ENCODE measurements at places on chromosomes 6 and 20. TPM values are rescaled to one million over a fixed set of nuclear protein-coding genes. Genes with fewer than 3 reads are reported as not detected.

DNA sequence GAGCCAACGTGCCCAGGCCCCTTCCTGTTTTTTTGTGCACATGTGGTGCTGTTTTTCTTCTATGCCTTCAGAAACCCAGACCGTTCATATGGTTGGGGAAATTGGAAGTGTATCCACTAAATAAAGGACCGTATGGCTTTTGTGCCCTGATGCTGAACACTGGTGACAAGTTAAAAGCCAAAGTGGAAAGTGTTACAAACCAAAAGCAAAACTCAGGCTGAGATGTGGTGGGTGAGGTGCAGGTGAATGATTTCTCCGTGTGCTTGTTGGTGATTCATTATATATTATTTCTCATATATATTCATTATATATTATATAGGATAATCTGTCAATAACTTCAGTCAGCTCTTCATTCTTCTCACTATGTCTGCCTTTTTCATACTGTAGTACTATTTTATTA is 148.6 kb downstream of the SOBP start:
- peaks cover 9% of the 10 kb centered on the region for H3K36me3 ChIP-seq
- DNase-seq = no peak
- H3K4me3 ChIP-seq = no peak overlapping the region
- H3K4me1 ChIP-seq = peaks cover 6% of the 10 kb centered on the region

GRCh38 chr20:32204205-32205109 is 3.1 kb downstream of the PLAGL2 start:
- H3K4me1 ChIP-seq = peaks cover 14% of the 10 kb centered on the region
- H3K36me3 ChIP-seq = peaks cover 35% of the 10 kb centered on the region
- no peaks in the 10 kb centered on the region for H3K27me3 ChIP-seq
- DNase-seq = no peak

DNA sequence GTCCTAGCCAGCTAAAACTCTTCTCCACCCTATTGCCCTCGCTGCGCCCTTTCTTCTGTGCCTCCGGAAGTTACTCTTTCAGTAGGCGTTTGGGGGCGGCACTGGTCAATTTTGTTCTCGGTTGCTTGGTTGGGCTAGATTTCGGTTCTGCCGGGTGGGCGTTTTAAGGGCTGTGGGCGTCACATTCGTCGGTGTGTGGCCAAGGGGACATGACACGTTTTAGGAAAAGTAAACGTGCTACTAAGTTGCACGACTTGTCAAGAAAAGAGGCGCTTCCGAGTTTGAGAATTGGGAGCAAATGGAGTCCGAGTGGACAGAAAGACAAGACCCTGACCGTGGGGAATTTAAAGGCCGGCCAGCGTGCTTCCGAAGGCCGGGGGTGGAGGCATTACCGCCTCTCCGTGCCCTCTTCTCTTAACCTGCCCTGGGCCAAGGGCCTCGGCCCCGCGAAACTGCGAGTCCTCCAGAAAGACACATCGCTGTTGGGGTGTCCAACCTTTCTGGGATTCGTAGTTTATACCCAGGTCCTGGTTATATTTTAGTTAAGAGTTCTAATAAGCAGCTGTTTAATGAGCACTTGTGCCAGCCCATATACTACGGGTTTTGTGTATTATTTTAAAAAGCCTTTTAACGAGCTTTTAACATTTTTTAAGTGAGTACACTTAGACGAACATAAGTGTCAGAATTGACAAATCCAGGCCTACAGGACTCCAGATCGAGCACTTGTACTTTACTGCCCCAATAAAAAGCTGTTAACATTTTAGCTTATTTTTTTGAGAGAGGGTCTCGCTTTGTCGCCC is 664 bp upstream of the BAG6 start:
- H3K27ac ChIP-seq = peak overlapping the region; percentile 97
- H3K4me3 ChIP-seq = peak overlapping the region; percentile 99

The OPRM1 gene
- not detected for total RNA-seq

The CCN6 gene
- not detected for total RNA-seq

DNA sequence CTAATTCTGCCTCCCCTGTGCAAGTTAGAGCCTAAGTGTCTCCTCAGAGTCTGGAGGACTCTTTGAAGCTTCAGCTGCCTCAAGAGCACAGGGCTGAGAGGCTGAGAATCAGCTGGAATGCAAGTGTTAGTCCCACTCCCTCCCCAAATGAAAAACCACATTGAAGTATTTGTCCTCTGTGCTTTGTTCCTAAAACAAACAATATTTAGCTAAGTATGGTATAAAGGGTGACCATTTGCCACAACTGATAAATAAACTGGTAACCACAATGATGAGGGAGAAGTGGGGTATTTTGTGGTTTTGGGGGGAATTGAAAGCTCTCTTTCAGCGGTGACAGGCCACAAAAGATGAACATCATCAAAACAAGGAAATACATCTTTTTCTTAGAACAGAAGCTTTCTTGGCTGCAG is 91.7 kb upstream of the HDDC2 start:
- no peaks in the 10 kb centered on the region for H3K4me1 ChIP-seq
- H3K27ac ChIP-seq = no peak overlapping the region
- H3K4me3 ChIP-seq = no peak overlapping the region
- no peaks in the 10 kb centered on the region for H3K27me3 ChIP-seq
- no peaks in the 10 kb centered on the region for H3K36me3 ChIP-seq
- peak; percentile 29 for DNase-seq

The NKX2-4 gene
- 3.9 TPM for total RNA-seq

DNA sequence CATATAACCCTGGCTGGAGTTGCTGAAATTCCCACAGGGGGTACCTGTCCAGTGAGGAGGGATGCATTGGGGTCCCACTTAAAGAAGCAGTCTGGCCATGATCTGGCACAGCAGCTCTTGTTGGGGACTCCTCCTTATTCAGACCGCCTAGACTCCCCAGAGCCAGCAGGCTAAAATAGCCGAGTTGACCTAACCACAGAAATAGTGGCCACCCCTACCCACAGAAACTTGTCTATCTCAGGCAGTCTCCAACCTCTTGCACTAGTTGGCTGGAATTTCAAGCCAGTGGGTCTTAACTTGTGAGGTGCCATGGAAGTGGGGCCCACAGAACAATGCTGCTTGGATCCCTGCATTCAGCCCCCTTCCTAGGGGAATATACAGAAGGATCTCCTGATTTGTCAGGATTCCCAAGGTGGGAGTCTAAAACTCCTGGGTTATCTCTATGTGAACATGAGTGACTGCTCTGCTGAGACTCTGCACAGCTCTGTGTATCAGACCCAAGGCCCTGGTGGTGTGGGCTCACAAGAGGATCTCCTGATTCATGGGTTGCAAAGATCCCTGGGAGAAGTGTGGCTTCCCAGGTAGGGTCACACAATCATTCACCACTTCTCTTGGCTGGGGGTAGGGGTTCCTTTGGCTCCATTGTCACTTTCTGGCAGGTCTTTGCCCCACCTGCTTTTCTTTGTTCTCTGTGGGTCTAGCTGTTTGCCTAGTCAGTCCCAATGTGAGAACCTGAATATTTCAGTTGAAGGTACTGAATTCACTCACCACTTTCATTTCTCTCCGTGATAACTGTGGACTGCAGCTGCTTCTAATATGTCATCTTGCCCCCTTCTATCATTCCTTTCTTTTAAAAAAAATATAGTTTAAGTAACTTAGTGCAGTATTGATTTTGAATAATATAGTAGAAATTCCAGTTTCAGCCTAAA is 65.5 kb upstream of the CLVS2 start:
- H3K4me1 ChIP-seq = no peaks in the 10 kb centered on the region
- H3K36me3 ChIP-seq = no peaks in the 10 kb centered on the region
- DNase-seq = no peak
- H3K27ac ChIP-seq = no peak overlapping the region
- no peaks in the 10 kb centered on the region for H3K27me3 ChIP-seq
- no peak overlapping the region for H3K4me3 ChIP-seq

The ZHX3 gene
- total RNA-seq = 16.0 TPM

DNA sequence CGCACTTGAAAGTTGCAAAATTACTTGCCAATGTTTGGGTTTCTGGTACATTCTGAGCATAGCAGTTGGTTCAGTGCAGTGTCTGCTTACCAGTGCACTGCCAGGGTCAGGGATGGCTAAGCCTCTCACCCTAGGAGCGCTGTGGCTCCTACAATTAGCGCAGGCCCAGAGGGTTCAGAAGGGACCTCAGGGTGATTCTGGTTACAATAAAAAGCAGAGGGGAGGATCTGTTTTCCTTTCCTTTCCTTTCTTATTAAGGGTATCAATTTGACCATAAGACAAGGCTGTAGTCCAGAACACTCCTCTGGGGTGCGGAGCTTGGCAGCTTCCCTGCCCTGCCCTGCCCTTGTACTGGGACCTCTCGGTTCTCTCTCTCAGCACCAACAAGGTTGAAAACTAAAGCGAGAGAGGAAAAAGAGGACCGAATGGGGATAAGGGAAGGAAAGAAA is 2.6 kb downstream of the MAFB start:
- no peak for DNase-seq
- H3K4me1 ChIP-seq = no peaks in the 10 kb centered on the region
- H3K27ac ChIP-seq = no peak overlapping the region
- no peaks in the 10 kb centered on the region for H3K36me3 ChIP-seq
- H3K4me3 ChIP-seq = no peak overlapping the region
- peaks cover 29% of the 10 kb centered on the region for H3K27me3 ChIP-seq

- no peak overlapping the region for H3K27ac ChIP-seq
- no peak overlapping the region for H3K4me3 ChIP-seq
- H3K36me3 ChIP-seq = no peaks in the 10 kb centered on the region
- H3K27me3 ChIP-seq = no peaks in the 10 kb centered on the region
These were observed 36.4 kb upstream of the GCLC start for GRCh38 chr6:53581173-53581773.

The SLCO4A1 gene
- 5.8 TPM for total RNA-seq

The HLA-G gene
- total RNA-seq = not detected

The DEFB115 gene
- total RNA-seq = not detected

DNA sequence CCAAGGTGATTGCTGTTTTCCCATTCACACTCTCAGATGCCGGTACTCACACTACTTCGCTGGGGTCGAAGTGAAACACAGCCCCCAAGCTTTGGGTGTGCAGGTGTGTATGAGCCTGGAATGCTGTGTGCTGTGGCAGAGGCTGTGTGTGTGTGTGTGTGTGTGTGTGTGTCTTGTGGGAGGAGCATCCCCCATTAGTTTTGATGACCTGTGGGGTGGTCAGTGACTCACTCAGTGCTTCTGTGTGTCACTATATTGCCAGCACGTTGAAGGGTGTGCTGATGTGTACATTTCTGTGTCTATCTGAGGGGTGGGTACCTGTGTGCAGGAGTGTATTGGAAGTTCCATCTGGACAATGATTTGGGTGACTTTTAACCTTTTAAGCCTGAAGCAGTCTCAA is 5.0 kb upstream of the SLC12A5 start:
- no peaks in the 10 kb centered on the region for H3K36me3 ChIP-seq
- no peak for DNase-seq
- H3K4me1 ChIP-seq = peaks cover 2% of the 10 kb centered on the region
- H3K4me3 ChIP-seq = no peak overlapping the region
- no peaks in the 10 kb centered on the region for H3K27me3 ChIP-seq

DNA sequence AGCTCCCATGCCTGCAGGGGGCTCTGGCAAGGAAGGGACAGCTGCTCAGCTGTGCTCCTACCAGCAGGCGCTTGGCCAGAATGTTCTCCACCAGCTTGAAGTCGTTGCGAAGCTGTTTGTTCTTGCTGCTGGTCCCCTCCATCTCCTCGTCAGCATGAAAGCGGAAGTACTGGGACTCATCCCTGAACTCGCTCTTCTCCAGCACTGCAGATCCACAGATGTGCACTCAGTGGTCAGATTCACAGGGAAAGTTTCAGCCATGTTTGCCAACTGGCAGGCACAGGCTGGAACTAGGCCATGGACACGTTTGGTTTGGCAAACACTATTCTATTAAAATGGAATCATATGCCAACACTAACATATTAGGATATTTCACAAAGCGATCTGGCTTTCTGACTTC is 167.9 kb downstream of the PREX1 start:
- peaks cover 22% of the 10 kb centered on the region for H3K36me3 ChIP-seq
- no peak for DNase-seq
- H3K27me3 ChIP-seq = no peaks in the 10 kb centered on the region
- H3K4me3 ChIP-seq = no peak overlapping the region

- H3K27ac ChIP-seq = no peak overlapping the region
- peaks cover 26% of the 10 kb centered on the region for H3K27me3 ChIP-seq
- peak; percentile 87 for DNase-seq
- no peak overlapping the region for H3K4me3 ChIP-seq
These were observed 65.2 kb downstream of the RIPOR3 start for GRCh38 chr20:50625986-50626677.

- DNase-seq = peak; percentile 11
- H3K36me3 ChIP-seq = no peaks in the 10 kb centered on the region
- no peaks in the 10 kb centered on the region for H3K4me1 ChIP-seq
- H3K27ac ChIP-seq = no peak overlapping the region
- no peaks in the 10 kb centered on the region for H3K27me3 ChIP-seq
These were observed 28.3 kb downstream of the MRS2 start for GRCh38 chr6:24431045-24431451.

- peaks cover 45% of the 10 kb centered on the region for H3K36me3 ChIP-seq
- no peak overlapping the region for H3K27ac ChIP-seq
- DNase-seq = no peak
These were observed 117.6 kb downstream of the DST start for GRCh38 chr6:56524891-56525703.

- H3K4me3 ChIP-seq = no peak overlapping the region
- no peaks in the 10 kb centered on the region for H3K36me3 ChIP-seq
- DNase-seq = no peak
- H3K27me3 ChIP-seq = peaks cover 30% of the 10 kb centered on the region
- H3K4me1 ChIP-seq = no peaks in the 10 kb centered on the region
- H3K27ac ChIP-seq = no peak overlapping the region
These were observed 115.6 kb upstream of the PTPN1 start for GRCh38 chr20:50394569-50394968.

- H3K27ac ChIP-seq = no peak overlapping the region
- H3K4me3 ChIP-seq = no peak overlapping the region
- no peaks in the 10 kb centered on the region for H3K36me3 ChIP-seq
- no peak for DNase-seq
These were observed 93.5 kb downstream of the RPS12 start for GRCh38 chr6:132907914-132908313.
